ENCODE measurements at places on chromosomes 2 and 18. TPM values are rescaled to one million over a fixed set of nuclear protein-coding genes. Genes with fewer than 3 reads are reported as not detected.

VIT gene
- total RNA-seq, result not detected

PDE1A gene
- total RNA-seq, result not detected

SLC5A7 gene
- total RNA-seq, result not detected

POLE4 gene
- 42.4 TPM for total RNA-seq

DSG2 gene
- total RNA-seq, result 0.20 TPM

TTC27 gene
- total RNA-seq, result 28.7 TPM

NDUFAF7 gene
- total RNA-seq, result 22.6 TPM

SH2D6 gene
- total RNA-seq, result 0.83 TPM

ADAM17 gene
- 27.4 TPM for total RNA-seq

FZD7 gene
- total RNA-seq, result 0.83 TPM

PROM2 gene
- 1.4 TPM for total RNA-seq

AKAIN1 gene
- not detected for total RNA-seq

GCG gene
- not detected for total RNA-seq

HOXD3 gene
- not detected for total RNA-seq

CAPN13 gene
- total RNA-seq, result not detected

UGT1A3 gene
- not detected for total RNA-seq

ZSWIM2 gene
- not detected for total RNA-seq

GLS gene
- total RNA-seq, result 179 TPM
